G401 (cell line): ENCODE measurements at places on chromosomes 12 and 14. TPM values are rescaled to one million over a fixed set of nuclear protein-coding genes. Genes with fewer than 3 reads are reported as not detected.

- DNase-seq, result no peak
These were observed 33.5 kb upstream of the C14orf180 start for GRCh38 chr14:104545942-104546501.

DNA sequence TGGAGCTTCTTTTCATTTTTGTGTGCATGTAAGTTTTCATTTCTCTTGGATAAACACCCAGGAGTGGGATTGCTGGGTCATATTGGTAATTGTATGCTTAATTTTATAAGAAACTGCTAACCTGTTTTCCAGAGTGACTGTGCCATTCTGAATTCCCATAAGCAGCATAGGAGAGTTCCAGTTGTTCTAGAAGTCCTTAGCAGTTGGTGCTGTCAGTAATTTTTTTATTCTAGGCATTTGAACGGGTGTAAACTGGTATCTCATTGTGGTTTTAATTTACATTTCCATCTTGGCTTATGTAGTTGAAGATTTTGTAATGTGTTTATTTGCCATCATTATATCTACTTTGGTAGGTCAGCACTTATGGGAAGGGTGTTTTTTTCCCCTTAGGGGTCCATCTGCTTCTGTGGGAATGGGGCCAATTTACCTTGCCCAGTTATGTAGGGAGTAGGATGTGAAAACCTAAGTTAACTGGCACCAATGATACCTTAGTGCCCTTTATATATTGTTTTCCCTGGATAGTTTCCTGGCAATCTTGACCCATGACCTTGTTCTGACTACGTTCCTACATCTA lies 202.9 kb downstream of the AKAP6 start:
- peak; percentile 36 for DNase-seq

- DNase-seq, result no peak
These were observed 13.9 kb downstream of the COPZ1 start for GRCh38 chr12:54338698-54339296.

- no peak for DNase-seq
These were observed 14.5 kb upstream of the KRT83 start for GRCh38 chr12:52335598-52336262.

- DNase-seq, result no peak
These were observed 16.3 kb downstream of the DUSP16 start for GRCh38 chr12:12546314-12546772.

- DNase-seq, result no peak
These were observed 841.7 kb downstream of the NRXN3 start for GRCh38 chr14:79011920-79012204.

GRCh38 chr14:91897106-91897701 lies 29.9 kb upstream of the TC2N start:
- DNase-seq, result peak; percentile 52

Gene PLBD2
- total RNA-seq, result 15.4 and 16.3 TPM in 2 replicates

Gene CPNE8
- 12.7 and 16.1 TPM in 2 replicates for total RNA-seq
